Stimulated activated CD4-positive, alpha-beta T cell treated with anti-CD3 and anti-CD28 coated beads, Interleukin-2, amount 100 ng/mL, for 24 hours (primary cell): ENCODE measurements at places on chromosomes 7 and 10.

DNA sequence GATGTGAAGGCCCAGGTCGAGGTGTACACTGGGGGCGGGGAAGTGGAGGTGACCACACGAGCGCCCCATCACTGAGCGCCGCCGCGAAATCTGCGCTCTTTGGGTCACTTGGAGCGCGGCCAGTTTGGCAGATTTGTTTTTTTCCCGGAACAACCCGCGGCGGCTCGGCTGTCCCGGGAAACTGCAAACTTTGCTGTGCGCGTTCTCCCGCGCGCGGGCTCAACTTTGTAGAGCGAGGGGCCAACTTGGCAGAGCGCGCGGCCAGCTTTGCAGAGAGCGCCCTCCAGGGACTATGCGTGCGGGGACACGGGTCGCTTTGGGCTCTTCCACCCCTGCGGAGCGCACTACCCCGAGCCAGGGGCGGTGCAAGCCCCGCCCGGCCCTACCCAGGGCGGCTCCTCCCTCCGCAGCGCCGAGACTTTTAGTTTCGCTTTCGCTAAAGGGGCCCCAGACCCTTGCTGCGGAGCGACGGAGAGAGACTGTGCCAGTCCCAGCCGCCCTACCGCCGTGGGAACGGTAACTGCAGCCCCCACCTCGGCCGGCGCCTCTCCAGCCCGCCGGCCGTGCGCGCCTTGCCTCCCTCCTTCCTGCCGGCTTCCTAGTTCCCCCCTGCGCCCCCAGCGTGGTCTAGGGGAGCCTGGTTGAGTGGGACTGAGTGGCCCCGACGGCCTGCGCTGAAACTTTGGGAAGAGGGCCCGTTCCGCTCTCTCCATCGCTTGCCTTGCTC, at the start of gene CASP7:
CASP7 (plus strand) TSS at position 450 of the 727 bp plus-strand sequence. CDS start 17,582 bp downstream, outside the sequence.
- peak; percentile 79 for DNase-seq

DNA sequence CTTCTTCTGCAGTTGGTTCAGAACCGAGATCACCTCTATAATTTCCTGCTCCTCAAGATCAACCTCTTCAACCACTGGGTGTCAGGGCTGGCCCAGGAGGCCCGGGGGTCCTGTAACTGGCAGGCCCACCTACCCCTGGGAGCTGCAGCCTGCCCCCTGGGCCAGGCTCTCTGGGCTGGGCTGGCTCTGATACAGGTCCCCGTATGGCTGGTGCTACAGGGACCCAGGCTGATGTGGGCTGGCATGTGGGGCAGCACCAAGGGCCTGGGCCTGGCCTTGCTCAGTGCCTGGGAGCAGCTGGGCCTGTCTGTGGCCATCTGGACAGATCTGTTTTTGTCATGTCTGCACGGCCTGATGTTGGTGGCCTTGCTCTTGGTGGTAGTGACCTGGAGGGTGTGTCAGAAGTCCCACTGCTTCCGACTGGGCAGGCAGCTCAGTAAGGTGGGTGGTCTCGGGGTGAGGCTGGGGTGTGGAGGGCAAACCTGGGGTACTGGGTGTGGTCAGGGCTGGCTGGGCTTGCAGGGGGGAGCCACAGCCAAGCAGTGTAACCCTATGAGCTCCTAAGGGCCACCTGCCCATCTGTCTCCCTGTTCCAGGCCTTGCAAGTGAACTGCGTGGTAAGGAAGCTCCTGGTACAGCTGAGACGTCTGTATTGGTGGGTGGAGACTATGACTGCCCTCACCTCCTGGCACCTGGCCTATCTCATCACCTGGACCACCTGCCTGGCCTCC, 4.2 kb downstream of the TMEM270 start:
- no peak for DNase-seq

DNA sequence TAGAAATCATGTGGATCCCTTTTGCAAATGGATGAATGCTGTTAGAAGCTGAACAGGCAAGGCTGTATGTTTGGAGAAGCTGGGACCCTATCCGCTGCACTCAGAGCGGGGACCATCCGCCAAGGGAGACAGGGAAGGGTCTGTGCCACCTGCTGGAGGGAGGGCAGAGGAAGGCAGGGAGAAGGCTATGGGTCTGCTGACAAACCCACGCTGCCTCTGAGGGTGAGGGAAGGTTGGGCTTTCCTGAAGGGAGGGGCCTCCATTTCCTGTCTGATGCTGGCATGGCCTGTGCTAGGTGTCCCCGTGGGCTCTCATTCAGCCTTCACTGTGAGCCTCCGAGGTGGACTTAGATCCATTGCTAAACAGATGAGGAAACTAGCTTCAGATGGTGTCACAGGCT, 5.3 kb upstream of the CRHR2 start:
- no peak for DNase-seq

- peak; percentile 23 for DNase-seq
These were observed 708 bp downstream of the UBN2 start for GRCh38 chr7:139231513-139232376.

DNA sequence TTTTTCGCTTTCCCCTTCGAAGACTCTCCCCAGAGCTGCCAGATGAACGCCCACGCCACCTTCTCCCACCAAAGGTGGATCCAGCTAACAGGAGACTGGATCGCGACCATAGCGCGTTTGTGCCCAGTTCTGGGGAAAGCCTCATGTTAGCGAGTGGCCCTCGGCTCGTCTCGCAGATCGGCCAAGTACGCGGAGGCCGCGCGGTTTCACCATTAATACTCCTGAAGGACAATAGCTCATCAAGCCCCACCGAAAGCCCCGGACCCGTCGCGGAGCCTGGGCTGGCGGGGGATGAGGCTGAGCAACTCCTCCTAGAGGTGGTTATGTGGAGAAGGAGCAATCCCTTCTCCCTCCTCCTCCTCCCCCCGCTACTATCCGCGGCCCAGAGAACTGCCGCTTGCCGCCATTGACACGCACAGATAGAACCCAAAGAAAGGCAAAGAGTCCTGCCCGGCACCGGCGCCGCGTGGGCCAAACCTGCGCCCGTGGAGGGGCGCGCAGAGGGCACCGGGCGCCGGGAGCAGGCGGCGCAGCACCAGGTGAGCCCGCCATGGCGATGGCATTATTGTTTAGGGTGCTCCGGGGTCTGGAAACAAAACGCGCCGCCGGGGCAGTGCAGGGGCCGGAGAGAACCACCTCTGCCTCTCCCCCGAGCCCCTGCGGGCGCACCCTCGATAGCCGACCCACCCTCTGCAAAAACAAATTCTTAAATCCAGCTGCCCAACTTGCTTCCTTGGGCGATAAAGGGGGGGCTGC, at the start of gene MACROH2A2:
MACROH2A2 (plus strand) TSS at position 385 of the 756 bp plus-strand sequence. CDS start 22,813 bp downstream, outside the sequence.
- DNase-seq, result peak; percentile 23

DNA sequence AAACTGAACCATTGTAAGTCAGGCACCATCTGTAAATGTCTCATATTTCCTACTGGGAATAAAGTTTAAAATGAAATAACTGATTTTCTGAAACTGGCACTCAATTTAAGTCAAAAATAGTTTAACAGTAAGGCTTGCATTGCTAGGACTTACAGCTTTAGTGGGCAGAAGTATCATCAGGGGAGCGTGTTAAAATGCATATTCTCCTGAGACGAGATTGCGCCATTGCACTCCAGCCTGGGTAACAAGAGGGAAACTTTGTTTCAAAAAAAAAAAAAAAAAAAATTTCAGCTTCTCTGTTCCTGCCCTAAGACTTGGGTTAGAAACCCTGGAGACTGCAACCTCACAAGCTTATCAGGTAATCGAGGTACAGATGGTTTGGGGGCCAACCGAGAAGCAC, 65.4 kb downstream of the UBE3C start:
- no peak for DNase-seq

GRCh38 chr7:129908181-129908580, 44.6 kb downstream of the UBE2H start:
- DNase-seq, result no peak

DNA sequence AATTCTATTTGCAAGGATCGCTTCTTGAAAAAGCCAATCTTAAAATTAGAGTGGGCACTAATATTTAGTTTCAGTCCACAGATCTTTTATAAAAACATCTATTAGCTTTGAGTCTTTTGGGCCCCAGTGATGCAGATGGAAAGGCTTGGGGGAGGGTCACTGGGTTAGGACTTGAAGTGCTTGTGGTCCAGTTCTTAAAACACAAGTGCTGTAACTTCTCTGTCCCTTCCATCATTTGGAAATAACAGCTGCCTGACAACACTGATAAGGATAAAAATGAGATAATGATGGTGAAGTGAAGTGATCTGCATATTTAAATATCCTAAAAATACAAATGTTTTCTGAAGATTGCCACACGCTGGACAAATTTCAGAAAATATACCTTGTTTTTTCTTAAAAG, 37.1 kb upstream of the ZRANB1 start:
- no peak for DNase-seq

- DNase-seq, result no peak
These were observed 83.5 kb downstream of the ZMYND11 start for GRCh38 chr10:218798-219197.

- no peak for DNase-seq
These were observed 33.5 kb upstream of the VPS41 start for GRCh38 chr7:38942431-38943051.
